ENCODE measurements at places on chromosomes 3 and 15. TPM values are rescaled to one million over a fixed set of nuclear protein-coding genes. Genes with fewer than 3 reads are reported as not detected.

- H3K27ac ChIP-seq: no peak overlapping the region
- H3K4me1 ChIP-seq: no peaks in the 10 kb centered on the region
- no peaks in the 10 kb centered on the region for H3K36me3 ChIP-seq
- H3K4me3 ChIP-seq: no peak overlapping the region
- no peaks in the 10 kb centered on the region for H3K27me3 ChIP-seq
Observed at GRCh38 chr15:99082798-99083197, 22.1 kb upstream of the SYNM start.

The CAMK2N2 gene
- total RNA-seq: 11.5 TPM

GRCh38 chr15:41936155-41936554 lies 36.2 kb downstream of the EHD4 start:
- H3K27ac ChIP-seq: no peak overlapping the region
- no peak for DNase-seq
- peaks cover 2% of the 10 kb centered on the region for H3K4me1 ChIP-seq
- H3K27me3 ChIP-seq: no peaks in the 10 kb centered on the region

DNA sequence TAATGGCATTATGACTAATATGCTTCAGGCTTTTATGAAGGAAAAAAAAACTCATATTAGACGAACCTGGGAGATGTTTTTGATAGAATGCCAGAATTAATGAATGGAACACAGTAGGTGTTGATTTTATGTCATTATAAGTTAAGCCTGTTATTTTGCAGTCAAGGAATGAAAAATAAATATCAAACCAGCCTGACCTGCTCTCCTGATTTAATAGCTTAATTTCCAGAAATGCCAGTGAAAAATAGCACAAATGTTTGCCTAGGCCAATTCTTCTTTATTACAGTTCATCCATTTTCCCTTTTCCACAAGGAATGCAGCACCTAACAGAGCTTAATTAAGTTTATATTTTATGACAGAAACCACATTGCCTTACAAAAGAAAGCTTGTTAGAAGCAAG lies 292.0 kb downstream of the TBL1XR1 start:
- H3K4me3 ChIP-seq: no peak overlapping the region
- no peaks in the 10 kb centered on the region for H3K36me3 ChIP-seq
- DNase-seq: no peak
- peaks cover 6% of the 10 kb centered on the region for H3K4me1 ChIP-seq
- no peaks in the 10 kb centered on the region for H3K27me3 ChIP-seq

DNA sequence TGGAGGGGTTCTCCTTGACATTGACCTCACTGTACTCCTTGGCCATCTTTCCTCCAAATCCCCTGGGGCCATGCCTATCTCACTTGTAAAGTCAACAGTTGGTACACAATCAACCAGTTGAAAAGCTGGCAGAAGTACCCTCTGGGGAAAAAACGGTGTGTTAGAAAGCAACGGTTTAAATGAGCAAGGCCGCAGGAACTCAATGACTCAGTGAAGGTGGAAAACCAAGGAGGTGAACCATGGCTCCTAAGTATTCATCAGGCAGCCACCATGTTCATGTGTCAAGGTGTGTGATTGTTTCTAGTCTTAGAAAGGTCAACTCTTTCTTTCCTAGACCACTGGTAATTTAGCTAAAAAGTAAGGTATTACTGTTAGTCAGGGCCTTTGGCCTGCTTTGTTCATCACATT lies 130.9 kb upstream of the SATB1 start:
- DNase-seq: no peak
- no peaks in the 10 kb centered on the region for H3K27me3 ChIP-seq
- H3K36me3 ChIP-seq: no peaks in the 10 kb centered on the region
- H3K4me1 ChIP-seq: no peaks in the 10 kb centered on the region
- no peak overlapping the region for H3K27ac ChIP-seq

GRCh38 chr3:65751123-65751700 lies 287.5 kb downstream of the MAGI1 start:
- DNase-seq: peak; percentile 68
- no peaks in the 10 kb centered on the region for H3K36me3 ChIP-seq
- H3K27me3 ChIP-seq: no peaks in the 10 kb centered on the region

DNA sequence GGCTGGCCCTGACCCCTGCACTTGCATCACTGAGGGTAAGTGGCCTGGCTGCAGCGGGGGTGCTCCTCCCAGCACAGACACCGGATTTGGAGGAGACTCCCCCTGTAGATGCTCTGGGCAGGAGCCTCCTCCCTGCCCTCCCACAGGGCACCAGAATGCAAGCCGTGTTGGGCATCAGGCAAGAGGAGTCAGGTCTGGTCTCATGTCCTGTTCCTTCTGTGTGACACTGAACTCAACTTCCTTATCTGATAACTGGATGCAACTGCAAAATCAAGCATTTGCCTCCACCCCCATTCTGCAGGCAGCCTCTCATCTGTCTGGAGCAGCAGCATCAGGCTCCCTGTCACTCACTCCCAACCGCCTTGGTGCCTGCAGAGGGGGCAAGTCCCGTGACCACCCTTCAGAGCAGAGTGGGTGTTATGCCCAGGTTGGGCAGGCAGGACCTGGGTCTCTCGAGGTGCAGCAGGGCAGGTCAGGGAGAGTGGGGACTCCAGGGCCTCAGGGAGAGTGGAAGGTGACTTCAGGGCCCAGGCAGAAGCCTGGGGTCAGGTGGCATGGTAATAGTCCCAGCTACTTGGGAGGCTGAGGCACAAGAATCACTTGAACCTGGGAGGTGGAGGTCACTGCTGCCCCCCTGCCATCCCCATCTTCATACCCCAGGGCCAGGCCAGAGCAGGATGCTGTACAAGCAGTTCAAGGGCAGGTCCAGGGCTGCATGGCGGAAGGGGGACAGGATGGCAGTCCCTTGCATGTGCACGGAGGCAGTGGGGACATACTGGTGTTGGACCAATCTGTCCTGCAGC lies 10.5 kb upstream of the RPL29 start:
- DNase-seq: no peak
- H3K36me3 ChIP-seq: no peaks in the 10 kb centered on the region
- no peaks in the 10 kb centered on the region for H3K27me3 ChIP-seq
- no peaks in the 10 kb centered on the region for H3K4me1 ChIP-seq
- no peak overlapping the region for H3K4me3 ChIP-seq

The SNX22 gene
- total RNA-seq: 1.8 TPM

The COL8A1 gene
- total RNA-seq: 17.7 TPM

DNA sequence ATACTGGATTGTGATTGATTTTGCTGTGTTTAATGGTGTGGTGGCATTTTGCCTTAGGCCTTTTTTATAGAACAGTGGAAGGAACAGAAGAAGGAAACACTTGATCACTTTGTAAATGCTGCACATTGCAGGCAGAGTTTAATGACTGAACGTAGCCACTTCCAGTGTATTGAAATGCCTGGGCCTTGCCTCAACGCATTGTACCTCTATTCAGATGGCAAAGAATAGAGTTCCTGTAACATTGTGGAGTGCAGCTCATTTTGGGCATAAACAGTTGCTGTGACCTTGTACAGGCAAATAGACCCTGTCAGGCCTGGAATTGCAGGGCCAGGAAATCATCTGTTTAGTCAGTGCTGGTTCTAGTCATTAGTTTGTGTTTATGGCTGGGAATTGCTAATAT lies 225.0 kb downstream of the EPHA3 start:
- H3K4me3 ChIP-seq: no peak overlapping the region
- H3K36me3 ChIP-seq: no peaks in the 10 kb centered on the region
- DNase-seq: no peak
- no peak overlapping the region for H3K27ac ChIP-seq
- H3K27me3 ChIP-seq: no peaks in the 10 kb centered on the region

The ACKR4 gene
- 0.36 TPM for total RNA-seq

DNA sequence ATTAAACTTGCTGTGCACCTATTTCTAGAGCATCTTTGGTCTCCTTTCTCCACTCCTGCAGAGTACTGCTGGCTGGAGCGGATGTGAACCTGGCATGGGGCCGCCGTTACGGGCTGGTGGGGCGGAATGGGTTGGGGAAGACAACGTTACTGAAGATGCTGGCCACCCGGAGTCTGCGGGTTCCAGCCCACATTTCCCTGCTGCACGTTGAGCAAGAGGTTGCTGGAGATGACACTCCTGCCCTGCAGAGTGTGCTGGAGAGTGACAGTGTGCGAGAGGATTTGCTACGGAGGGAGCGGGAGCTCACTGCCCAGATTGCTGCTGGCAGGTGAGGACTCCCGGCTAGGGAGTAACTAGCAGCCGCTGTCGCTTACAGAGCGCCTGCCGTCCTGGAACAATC lies 2.1 kb downstream of the ABCF3 start:
- H3K27me3 ChIP-seq: no peaks in the 10 kb centered on the region
- H3K4me1 ChIP-seq: peaks cover 52% of the 10 kb centered on the region
- DNase-seq: no peak
- H3K4me3 ChIP-seq: no peak overlapping the region

- H3K36me3 ChIP-seq: no peaks in the 10 kb centered on the region
- H3K4me3 ChIP-seq: no peak overlapping the region
- H3K4me1 ChIP-seq: peaks cover 26% of the 10 kb centered on the region
- H3K27ac ChIP-seq: no peak overlapping the region
- no peak for DNase-seq
- H3K27me3 ChIP-seq: no peaks in the 10 kb centered on the region
Observed at GRCh38 chr3:126896968-126897367, 85.9 kb upstream of the PLXNA1 start.

GRCh38 chr3:143207338-143207961 lies 87.9 kb downstream of the CHST2 start:
- H3K36me3 ChIP-seq: no peaks in the 10 kb centered on the region
- DNase-seq: no peak
- no peaks in the 10 kb centered on the region for H3K27me3 ChIP-seq

DNA sequence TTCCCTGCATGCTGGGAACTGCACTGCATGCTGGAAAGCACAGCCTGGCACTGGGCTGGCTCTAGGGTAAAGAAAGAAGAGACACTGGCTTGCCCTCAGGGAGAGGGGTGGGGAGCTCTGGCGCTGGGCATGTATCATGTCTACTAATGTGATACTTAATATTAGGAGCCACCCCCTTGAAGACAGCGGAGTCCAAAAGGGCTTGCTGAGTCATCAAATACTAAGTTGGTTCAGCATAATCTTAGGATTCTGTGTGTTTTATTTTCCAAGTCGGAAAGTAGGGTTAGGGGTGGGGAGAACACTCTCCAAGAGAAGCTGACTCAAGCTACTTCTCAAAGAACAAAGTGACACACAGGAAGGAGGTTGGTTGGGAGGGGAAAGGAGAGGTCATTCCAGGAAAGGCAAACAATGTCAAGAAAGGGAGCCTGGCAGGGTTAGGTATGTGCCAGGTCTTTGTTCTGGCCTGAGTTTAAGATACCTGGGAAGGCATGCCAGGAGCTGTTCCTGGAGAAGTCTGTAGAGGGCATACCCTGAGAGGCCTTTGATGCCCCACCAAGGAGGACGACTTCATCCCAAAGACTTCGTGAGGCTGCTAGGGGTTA lies 237.8 kb upstream of the NR2E3 start:
- H3K36me3 ChIP-seq: no peaks in the 10 kb centered on the region
- no peak for DNase-seq
- H3K27me3 ChIP-seq: no peaks in the 10 kb centered on the region
- H3K4me1 ChIP-seq: no peaks in the 10 kb centered on the region
- no peak overlapping the region for H3K4me3 ChIP-seq

DNA sequence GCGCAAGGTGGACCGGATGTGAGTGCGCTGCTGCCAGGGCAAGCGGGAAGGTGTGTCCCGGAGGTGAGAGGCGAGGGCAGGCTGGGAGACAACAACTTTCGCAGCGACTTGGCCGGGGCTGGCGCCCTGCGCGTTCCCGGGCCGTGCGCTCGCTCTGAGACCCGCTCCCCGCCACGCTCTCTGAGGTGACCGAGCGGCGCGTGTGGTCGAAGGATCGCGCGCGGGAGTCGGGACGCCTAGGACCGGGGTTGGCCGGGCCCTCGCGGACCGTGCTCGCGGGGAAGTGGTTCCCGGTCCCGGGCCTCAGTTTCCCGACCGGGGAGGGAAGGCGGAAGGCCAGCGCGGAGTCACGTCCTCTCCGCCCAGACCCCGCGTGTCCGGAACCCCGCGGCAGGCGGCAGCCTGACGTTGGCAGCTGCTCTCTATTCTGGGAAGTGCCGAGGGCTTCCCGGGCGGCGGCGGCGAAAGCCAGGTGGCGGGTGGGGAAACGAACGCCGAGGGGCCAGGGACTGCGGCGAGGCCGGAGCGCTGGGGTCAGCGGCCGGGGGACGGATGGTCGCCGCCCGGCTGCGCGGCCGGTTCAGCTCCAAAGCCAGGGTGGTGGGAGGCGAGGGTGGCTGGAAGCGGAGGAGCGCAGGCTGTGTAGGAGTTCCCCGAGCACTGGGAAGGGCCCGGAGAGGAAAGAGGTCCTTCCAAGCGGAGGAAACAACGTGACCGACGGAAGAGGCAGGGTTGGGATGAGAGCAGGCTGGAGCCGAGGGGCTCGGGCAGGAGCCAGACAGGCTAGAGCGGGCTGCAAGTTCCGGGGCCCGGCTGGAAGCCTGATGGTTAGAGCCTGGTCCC lies 1.0 kb upstream of the IGF2BP2 start:
- H3K4me3 ChIP-seq: peak overlapping the region; percentile 29
- no peaks in the 10 kb centered on the region for H3K27me3 ChIP-seq
- DNase-seq: peak; percentile 60

DNA sequence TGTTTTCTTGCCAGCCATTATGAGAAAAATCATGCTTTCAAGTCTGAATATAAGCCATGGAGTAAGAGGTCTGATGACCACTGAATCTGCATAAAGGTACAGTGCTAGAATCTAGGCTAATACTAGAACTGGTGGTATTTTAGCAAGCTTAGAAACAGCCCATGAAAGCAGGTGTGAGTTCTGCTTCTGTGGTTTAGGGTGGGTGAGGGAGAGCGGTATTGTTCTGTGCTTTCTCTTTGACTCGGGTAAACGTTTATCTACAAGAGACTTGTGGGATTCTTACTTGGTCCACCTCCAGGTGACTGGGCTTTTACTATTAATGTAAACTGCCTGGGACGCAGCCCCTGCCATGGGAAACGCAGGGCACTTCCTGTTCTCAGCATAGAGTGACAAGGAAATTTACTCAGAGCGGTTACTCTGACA lies 55.2 kb downstream of the PGPEP1L start:
- no peak for DNase-seq
- no peaks in the 10 kb centered on the region for H3K36me3 ChIP-seq
- no peak overlapping the region for H3K4me3 ChIP-seq
- H3K27me3 ChIP-seq: no peaks in the 10 kb centered on the region
- H3K27ac ChIP-seq: no peak overlapping the region

DNA sequence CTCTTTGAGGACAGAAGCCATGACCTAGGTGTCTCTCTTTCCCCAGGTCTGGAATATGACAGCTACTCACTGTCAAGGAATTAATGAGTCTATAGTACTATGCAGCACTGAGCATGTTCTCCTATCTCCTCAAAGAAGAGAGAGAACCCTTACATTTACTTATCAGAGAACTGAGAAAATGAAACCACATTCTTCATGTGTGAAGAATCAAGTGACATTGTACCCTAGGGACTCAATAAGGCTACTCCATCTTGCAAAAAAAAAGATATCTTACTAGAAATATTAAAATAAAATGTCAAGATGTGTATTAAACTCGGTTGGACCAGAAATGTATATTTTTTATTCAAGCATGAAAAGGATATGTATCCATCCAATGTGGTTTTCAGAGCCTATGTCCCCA lies 133.2 kb upstream of the COL8A1 start:
- H3K27ac ChIP-seq: no peak overlapping the region
- H3K4me3 ChIP-seq: no peak overlapping the region
- DNase-seq: no peak
- no peaks in the 10 kb centered on the region for H3K27me3 ChIP-seq
- no peaks in the 10 kb centered on the region for H3K36me3 ChIP-seq

The CNOT10 gene
- total RNA-seq: 15.3 TPM

The LRRN1 gene
- total RNA-seq: 0.16 TPM

The MEGF11 gene
- not detected for total RNA-seq

GRCh38 chr15:31513178-31513577 lies 186.5 kb downstream of the KLF13 start:
- H3K27me3 ChIP-seq: no peaks in the 10 kb centered on the region
- no peaks in the 10 kb centered on the region for H3K4me1 ChIP-seq
- DNase-seq: no peak
- H3K4me3 ChIP-seq: no peak overlapping the region
- no peak overlapping the region for H3K27ac ChIP-seq

GRCh38 chr3:57948781-57949242 lies 59.4 kb upstream of the FLNB start:
- H3K27ac ChIP-seq: no peak overlapping the region
- H3K27me3 ChIP-seq: no peaks in the 10 kb centered on the region

All from adrenal gland (tissue), 19 donors.